ENCODE measurements at places on chromosomes 3 and 15.
A peak's percentile ranks its signal among the peaks of the same experiment; 100 is the strongest.

DNA sequence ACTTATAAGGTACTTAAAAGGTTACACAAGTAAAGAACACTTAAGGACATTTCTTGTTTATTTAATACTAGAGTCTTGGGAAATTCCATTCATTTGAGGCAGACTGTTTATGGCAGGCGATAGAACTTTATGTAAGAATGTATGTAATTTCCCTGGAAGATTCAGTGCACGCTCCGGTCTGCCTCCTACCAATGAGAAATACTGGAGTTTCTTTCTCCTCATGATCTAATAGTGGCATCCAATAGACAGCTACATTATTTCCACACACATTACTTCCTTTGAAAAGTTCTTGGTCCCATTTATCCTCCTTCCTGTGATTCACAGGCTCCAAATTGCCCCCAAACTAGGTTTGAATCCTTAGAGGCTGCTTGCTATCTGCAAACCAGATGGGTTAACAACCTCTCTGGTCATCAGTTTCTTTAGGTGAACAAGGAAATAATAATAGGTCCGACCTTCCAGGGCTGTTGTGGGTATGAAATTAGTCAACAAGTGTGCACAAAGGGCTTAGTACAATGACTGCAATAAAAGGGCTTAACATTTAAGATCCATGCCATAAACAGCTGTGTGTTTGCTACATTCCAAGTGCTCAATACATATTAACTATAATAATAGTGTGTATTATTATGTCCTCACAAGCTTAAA, 30.7 kb downstream of the EIF4E3 start:
- no peak for DNase-seq

- DNase-seq, result no peak
These were observed 10.4 kb downstream of the PLA2G4D start for GRCh38 chr15:42083916-42084315.

- DNase-seq, result peak; percentile 69
These were observed 30.6 kb upstream of the ZSCAN2 start for GRCh38 chr15:84570164-84570735.

DNA sequence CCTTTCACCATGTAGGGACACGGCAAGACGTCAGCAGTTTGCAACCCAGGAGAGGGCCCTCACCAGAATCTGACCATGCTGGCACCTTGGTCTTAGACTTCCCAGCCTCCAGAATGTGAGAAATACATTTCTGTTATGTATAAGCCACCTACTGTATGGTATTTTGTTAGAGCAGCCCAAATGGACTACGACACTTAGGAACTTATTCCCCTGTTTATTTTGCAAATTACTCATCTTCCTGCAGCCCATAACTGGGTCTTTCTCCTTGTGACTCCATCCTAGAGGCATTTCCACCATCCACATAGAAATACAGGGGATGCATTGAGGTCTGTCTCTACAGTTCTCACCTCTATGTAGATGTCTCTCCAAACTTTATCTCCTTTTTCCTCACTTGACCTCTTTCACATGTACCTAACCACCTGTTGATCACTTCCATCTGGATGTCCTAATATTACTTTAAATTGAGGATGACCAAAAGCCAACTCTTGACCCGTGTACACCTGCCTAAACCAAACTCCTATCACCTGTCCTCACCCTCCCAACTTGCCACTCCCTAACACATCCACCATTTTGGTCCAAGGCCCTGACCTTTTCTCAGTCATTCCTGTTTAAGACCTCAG, 406.0 kb upstream of the WNT5A start:
- DNase-seq, result no peak

DNA sequence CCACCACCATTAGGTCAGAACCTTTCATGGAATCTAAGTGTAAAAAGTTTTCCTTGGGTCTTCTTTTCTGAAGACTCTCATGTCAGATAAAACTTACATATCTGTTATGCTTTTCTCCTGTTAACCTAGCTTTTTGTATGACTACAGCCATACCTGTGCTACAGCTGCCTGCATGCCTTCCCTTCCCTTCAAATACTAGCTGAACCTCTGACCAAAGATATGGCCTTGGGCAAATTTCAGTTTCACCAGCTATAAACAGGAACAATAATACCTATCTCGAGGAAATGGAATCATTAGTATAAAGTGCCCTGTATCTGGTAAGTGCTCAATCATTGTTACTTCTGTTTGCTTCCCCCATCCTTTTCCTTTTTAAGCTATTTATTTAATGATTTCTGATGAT, 25.0 kb downstream of the GLB1 start:
- DNase-seq, result no peak

GRCh38 chr3:133934073-133934970, 38.6 kb upstream of the RAB6B start:
- no peak for DNase-seq

DNA sequence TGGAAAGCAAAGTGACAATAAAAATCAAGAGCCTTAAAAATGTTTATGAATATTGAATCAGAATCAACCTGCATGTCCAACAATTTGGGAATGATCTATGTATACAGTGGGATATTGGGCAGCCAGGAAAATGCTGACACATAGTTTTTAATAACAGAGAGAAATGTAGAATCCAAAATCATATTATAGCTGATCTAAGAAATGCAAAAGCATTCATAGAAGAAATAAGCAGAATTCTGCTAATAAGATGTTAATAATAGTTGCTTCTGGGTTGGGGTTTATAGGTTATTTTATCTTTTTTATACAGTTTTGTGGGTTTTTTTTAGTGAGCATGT, 15.1 kb downstream of the KIF9 start:
- no peak for DNase-seq

GRCh38 chr3:55907616-55908015, 420.5 kb upstream of the WNT5A start:
- no peak for DNase-seq

DNA sequence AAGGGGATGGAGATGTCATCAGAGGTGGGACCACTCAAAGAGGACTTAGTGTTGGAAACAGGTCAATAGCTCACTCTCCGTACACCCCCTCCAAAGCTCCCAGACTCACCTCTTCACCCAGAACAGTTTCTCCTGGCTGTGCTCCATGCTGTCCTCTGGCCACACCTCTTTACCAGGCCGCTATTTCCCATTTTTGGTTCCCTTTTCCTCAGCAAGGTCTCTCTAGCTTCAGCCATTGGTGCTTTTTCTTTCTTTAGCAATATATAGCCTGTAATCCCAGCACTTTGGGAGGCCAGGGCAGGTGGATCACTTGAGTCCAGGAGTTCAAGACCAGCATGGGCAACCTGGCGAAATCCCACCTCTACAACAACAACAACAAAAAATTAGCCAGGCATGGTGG, 123.6 kb upstream of the SMAD3 start:
- DNase-seq, result no peak

GRCh38 chr15:86300390-86301125, 220.9 kb downstream of the AGBL1 start:
- DNase-seq, result no peak

GRCh38 chr3:171284308-171285075, 175.7 kb downstream of the TNIK start:
- no peak for DNase-seq

GRCh38 chr3:32816439-32817256, 1.1 kb upstream of the TRIM71 start:
- peak; percentile 51 for DNase-seq

- DNase-seq, result no peak
These were observed 157.1 kb upstream of the BCHE start for GRCh38 chr3:165994293-165994692.

- DNase-seq, result peak; percentile 25
These were observed 45.6 kb downstream of the DLEC1 start for GRCh38 chr3:38084334-38085310.

GRCh38 chr3:154458560-154458959, 28.6 kb upstream of the GPR149 start:
- no peak for DNase-seq

GRCh38 chr3:107284612-107285011, 92.6 kb upstream of the CCDC54 start:
- no peak for DNase-seq

- DNase-seq, result no peak
These were observed 735 bp downstream of the CAMK1 start for GRCh38 chr3:9769012-9769411.
